Adipose tissue (tissue), 3 donors: ENCODE measurements at places on chromosomes 1 and 21. TPM values are rescaled to one million over a fixed set of nuclear protein-coding genes. Genes with fewer than 3 reads are reported as not detected.

The ADORA3 gene
- polyA plus RNA-seq = 2.6 TPM

The ZBTB8B gene
- polyA plus RNA-seq = under 0.01 TPM

The SH2D5 gene
- 0.39 TPM for polyA plus RNA-seq

The MX2 gene
- 12.6 TPM for polyA plus RNA-seq

The ACBD6 gene
- polyA plus RNA-seq = 17.9 TPM

The CHODL gene
- 0.26 TPM for polyA plus RNA-seq

The GSTM5 gene
- 0.84 TPM for polyA plus RNA-seq

The RGL1 gene
- polyA plus RNA-seq = 34.4 TPM

The KRTAP13-2 gene
- polyA plus RNA-seq = not detected

The ZNF695 gene
- 0.12 TPM for polyA plus RNA-seq

The IL20 gene
- polyA plus RNA-seq = 0.67 TPM

The TESK2 gene
- 3.8 TPM for polyA plus RNA-seq

The CFHR3 gene
- 0.45 TPM for polyA plus RNA-seq

The LHX8 gene
- polyA plus RNA-seq = not detected

The MAN1C1 gene
- 12.4 TPM for polyA plus RNA-seq

The WDR64 gene
- not detected for polyA plus RNA-seq

The SLC44A5 gene
- polyA plus RNA-seq = 0.04 TPM

The F5 gene
- 3.6 TPM for polyA plus RNA-seq

The ACTN2 gene
- polyA plus RNA-seq = 1.9 TPM

The PTPN7 gene
- 0.47 TPM for polyA plus RNA-seq

The SPRR5 gene
- not detected for polyA plus RNA-seq

The DMBX1 gene
- polyA plus RNA-seq = not detected

The HES2 gene
- not detected for polyA plus RNA-seq

The MAB21L3 gene
- 0.28 TPM for polyA plus RNA-seq

The SH2D1B gene
- polyA plus RNA-seq = 0.07 TPM

The PTGS2 gene
- 5.6 TPM for polyA plus RNA-seq

The MAP10 gene
- polyA plus RNA-seq = 1.6 TPM

The CBR3 gene
- polyA plus RNA-seq = 21.3 TPM

The MYCL gene
- polyA plus RNA-seq = 14.7 TPM

The DNAJC28 gene
- 0.86 TPM for polyA plus RNA-seq

The PCAT6 gene
- polyA plus RNA-seq = 1.3 TPM

The SLC5A3 gene
- polyA plus RNA-seq = 0.74 TPM

The NFASC gene
- 2.2 TPM for polyA plus RNA-seq

The SPATA17 gene
- 0.21 TPM for polyA plus RNA-seq

The BEND5 gene
- polyA plus RNA-seq = 2.8 TPM
